ENCODE measurements at places on chromosomes 16 and 17. TPM values are rescaled to one million over a fixed set of nuclear protein-coding genes. Genes with fewer than 3 reads are reported as not detected.

DNA sequence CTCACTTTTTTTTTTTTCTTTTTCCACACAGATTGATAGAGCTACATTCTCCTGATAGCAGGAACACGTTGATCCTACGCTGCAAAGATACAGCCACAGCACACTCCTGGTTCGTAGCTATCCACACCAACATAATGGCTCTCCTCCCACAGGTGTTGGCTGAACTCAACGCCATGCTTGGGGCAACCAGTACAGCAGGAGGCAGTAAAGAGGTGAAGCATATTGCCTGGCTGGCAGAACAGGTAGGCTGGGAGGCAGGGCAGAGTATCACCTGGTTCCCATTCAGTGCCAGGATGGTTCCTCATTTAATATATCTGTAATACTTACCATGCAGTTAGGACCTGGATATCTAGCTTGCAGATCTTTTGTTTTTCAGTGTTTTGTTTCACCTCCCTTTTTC lies 51.1 kb upstream of the VPS4A start:
- no peaks in the 10 kb centered on the region for H3K4me1 ChIP-seq
- H3K4me3 ChIP-seq: no peak overlapping the region
- H3K27me3 ChIP-seq: no peaks in the 10 kb centered on the region
- DNase-seq: no peak
- no peaks in the 10 kb centered on the region for H3K36me3 ChIP-seq

The KCNJ12 gene
- 1.4 TPM for total RNA-seq

The GCGR gene
- total RNA-seq: not detected

DNA sequence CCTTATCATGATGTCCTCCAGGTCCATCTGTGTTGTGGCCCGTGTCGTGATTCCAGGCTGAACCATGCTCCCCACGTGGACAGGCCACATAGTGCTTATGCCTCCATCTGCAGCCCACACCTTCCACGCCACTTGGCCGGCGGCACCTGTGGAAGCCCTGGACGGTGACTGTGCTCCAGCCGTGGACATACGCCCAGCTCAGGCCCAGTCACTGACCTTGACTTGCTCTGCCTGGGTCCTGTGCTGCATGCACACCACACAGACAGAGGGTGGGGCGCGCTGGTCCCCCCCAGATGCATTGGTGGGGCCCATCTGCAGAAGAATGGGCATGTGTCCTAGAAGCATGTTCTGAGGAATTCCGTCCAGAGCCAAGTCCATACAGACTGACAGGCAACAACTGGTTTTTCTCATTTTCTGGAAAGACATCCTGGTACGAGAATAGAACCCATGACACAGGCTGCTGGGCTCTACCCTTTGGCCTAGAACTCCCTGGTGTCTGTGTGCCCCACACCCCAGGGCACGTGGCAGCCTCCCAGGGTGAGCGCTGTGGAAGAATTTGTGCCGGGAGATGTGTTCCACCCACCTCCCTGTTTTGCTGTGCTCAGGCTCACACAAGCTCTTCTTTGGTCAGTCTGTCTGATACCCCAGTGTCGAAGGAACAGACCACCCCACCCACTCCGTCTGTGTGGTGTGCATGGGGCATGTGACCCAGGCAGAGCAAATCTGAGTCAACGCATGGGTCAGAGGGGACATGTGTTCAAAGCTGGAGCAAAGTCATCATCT lies 39.5 kb downstream of the GPT2 start:
- no peak for DNase-seq
- H3K4me1 ChIP-seq: peaks cover 3% of the 10 kb centered on the region
- H3K4me3 ChIP-seq: no peak overlapping the region
- no peaks in the 10 kb centered on the region for H3K27me3 ChIP-seq
- no peak overlapping the region for H3K27ac ChIP-seq
- no peaks in the 10 kb centered on the region for H3K36me3 ChIP-seq

GRCh38 chr16:74304164-74304834 lies 7.7 kb downstream of the PSMD7 start:
- no peak for DNase-seq
- H3K4me3 ChIP-seq: no peak overlapping the region
- no peak overlapping the region for H3K27ac ChIP-seq
- H3K27me3 ChIP-seq: no peaks in the 10 kb centered on the region
- H3K4me1 ChIP-seq: no peaks in the 10 kb centered on the region

GRCh38 chr17:52938623-52939230 lies 780.2 kb upstream of the CA10 start:
- no peaks in the 10 kb centered on the region for H3K27me3 ChIP-seq
- no peak overlapping the region for H3K27ac ChIP-seq
- no peak for DNase-seq
- H3K36me3 ChIP-seq: no peaks in the 10 kb centered on the region
- no peaks in the 10 kb centered on the region for H3K4me1 ChIP-seq

GRCh38 chr16:31085873-31086628 lies 2.7 kb downstream of the PRSS53 start:
- H3K4me1 ChIP-seq: no peaks in the 10 kb centered on the region
- no peak overlapping the region for H3K27ac ChIP-seq
- no peak overlapping the region for H3K4me3 ChIP-seq
- DNase-seq: no peak
- H3K36me3 ChIP-seq: no peaks in the 10 kb centered on the region

GRCh38 chr17:79612468-79613194 lies 1.8 kb upstream of the RBFOX3 start:
- no peak overlapping the region for H3K27ac ChIP-seq
- no peaks in the 10 kb centered on the region for H3K36me3 ChIP-seq
- DNase-seq: no peak
- no peak overlapping the region for H3K4me3 ChIP-seq
- H3K4me1 ChIP-seq: no peaks in the 10 kb centered on the region
- H3K27me3 ChIP-seq: peaks cover 11% of the 10 kb centered on the region

- H3K27me3 ChIP-seq: no peaks in the 10 kb centered on the region
- DNase-seq: no peak
- no peaks in the 10 kb centered on the region for H3K36me3 ChIP-seq
- no peak overlapping the region for H3K4me3 ChIP-seq
- no peak overlapping the region for H3K27ac ChIP-seq
Observed at GRCh38 chr16:78494674-78495073, 395.2 kb downstream of the WWOX start.

The KRT17 gene
- 1,373 TPM for total RNA-seq

The ASGR2 gene
- 0.88 TPM for total RNA-seq

The ZG16 gene
- not detected for total RNA-seq

- H3K36me3 ChIP-seq: no peaks in the 10 kb centered on the region
- no peaks in the 10 kb centered on the region for H3K27me3 ChIP-seq
- H3K4me3 ChIP-seq: peak overlapping the region; percentile 40
- DNase-seq: no peak
- no peaks in the 10 kb centered on the region for H3K4me1 ChIP-seq
Observed at GRCh38 chr16:727291-727977, 528 bp downstream of the HAGHL start.

- DNase-seq: no peak
- no peaks in the 10 kb centered on the region for H3K4me1 ChIP-seq
- no peaks in the 10 kb centered on the region for H3K36me3 ChIP-seq
- H3K4me3 ChIP-seq: peak within 1 kb of the TSS; percentile 87
- H3K27me3 ChIP-seq: no peaks in the 10 kb centered on the region
Observed at GRCh38 chr17:17042384-17042736, at the start of gene MPRIP. Gene MPRIP (plus strand): TSS chr17:17042457. CDS start chr17:17042849, 392 bp downstream.

- H3K4me3 ChIP-seq: no peak overlapping the region
- peak overlapping the region; percentile 72 for H3K27ac ChIP-seq
- no peak for DNase-seq
- no peaks in the 10 kb centered on the region for H3K36me3 ChIP-seq
- peaks cover 5% of the 10 kb centered on the region for H3K4me1 ChIP-seq
- H3K27me3 ChIP-seq: no peaks in the 10 kb centered on the region
Observed at GRCh38 chr17:41695954-41696757, 7.5 kb downstream of the EIF1 start.

All from breast epithelium (tissue), 4 donors.